ENCODE measurements at places on chromosomes 2 and 18.

GRCh38 chr2:240556553-240557100 lies 1.2 kb downstream of the ANKMY1 start:
- DNase-seq = peak; percentile 46

DNA sequence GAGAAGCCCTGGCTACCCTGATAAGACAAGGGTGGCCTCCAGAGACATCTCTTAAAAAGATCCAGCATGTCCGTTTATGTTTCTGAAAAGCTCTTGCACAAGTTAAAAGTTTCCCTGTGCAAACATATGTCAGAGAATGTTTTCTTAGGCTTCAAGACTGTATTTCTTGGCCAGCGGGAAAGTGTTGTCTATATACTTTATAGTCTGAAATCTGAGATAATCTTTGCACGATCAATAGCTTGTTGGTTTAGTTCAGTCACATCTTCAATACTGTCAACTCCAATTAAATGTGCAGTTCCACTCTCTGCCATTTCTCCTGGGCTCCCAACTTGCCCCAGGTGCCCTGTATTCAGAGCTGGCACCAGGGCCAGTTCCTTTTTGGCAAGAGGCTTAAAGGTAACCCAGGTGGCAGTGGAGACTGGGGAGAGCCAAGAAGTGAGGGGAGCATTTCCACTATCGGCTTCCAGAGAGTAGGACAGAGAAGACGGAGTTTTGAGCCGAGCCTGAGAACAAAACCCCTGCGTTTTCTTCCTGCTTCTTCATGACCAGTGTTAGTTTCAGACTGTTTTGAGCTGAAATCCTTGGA lies 64.4 kb downstream of the ACOXL start:
- no peak for DNase-seq

DNA sequence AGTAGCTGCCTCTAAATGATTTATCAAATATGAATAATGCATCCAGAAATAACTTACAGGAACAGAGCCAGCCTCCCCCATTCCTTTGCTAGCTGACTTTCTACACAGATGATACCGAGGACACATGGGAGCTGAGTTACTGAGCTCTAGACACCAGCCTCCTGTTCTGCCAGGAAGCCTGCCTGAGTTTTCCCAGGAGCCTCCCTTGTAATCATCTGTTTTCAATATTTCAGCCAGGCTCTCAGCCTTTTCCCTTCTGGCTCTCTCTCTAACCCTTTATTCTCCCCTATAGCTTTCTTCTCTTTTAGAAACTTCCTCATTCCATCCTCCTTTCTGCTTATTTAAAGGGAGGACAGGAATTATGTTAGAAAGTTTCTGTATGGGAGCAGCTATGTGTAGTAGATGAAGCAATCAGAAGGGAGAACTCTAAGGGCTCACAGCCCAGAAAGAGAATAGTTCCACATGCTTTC lies 911.6 kb downstream of the TDRD15 start:
- no peak for DNase-seq

DNA sequence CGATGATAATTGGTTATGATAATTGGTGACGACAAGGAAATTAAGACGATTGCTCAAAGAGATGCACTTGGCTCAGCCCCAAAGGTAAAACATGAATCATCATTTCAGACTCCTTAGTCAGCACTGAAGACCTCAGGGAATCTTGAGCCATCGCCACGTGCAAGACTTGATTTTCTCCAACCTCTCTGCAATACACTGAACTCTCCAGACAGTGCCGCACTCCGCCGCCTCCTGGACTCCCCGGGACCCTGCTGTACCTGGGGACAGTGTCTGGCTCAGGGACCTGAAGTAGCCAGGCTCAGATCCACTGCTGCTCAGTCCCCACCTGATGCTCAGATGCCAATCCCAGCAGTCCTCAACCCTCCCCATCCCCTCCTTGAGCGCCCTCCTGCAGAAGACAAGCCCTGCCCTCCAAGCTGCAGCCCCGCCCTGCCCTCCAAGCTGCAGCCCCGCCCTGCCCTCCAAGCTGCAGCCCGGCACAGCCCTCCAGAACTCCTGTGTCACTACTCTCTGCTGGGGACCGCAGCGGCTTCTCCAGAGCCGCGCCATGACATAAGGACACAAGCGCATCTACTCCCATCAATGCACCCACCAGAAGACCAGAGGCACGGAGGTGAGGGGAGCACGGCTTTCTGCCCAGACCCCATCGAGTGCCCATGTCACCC lies 1.1 kb downstream of the TMEM18 start:
- peak; percentile 96 for DNase-seq

GRCh38 chr2:43127208-43127940 lies 99.0 kb downstream of the ZFP36L2 start:
- peak; percentile 50 for DNase-seq

- no peak for DNase-seq
Measured at GRCh38 chr18:34097312-34097711, 127.4 kb downstream of the NOL4 start.

- peak; percentile 63 for DNase-seq
Measured at GRCh38 chr2:42342061-42342794, 18.8 kb downstream of the COX7A2L start.

DNA sequence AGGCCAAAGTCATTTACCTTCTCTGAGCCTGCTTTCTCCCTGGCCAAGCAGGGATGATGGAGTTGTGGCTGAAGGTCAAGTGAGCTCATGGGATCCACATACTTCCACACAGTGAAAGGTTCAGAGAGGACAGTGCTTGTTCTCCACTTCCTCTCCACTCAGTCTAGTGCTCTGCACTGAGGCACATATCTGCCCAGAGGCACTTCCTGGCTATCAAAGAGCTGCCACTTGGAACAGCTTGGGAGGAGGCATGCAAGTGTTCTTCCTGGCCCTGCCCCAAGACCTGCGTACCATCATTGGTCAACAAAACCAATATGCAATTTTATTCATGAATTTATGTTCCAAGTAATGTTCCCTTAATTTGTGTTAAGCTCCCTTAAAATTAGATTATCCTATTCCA lies 71.9 kb downstream of the RNF152 start:
- no peak for DNase-seq

GRCh38 chr2:120037995-120038541 lies 25.2 kb downstream of the EPB41L5 start:
- DNase-seq = peak; percentile 8

GRCh38 chr18:79380816-79381806 lies 14.6 kb upstream of the NFATC1 start:
- DNase-seq = peak; percentile 21

- no peak for DNase-seq
Measured at GRCh38 chr2:154226931-154227330, 355.2 kb downstream of the GALNT13 start.

GRCh38 chr18:24868760-24869237 lies 408.4 kb downstream of the HRH4 start:
- no peak for DNase-seq

GRCh38 chr18:48318436-48318835 lies 90.7 kb downstream of the ZBTB7C start:
- no peak for DNase-seq

GRCh38 chr2:185316383-185316782 lies 422.2 kb upstream of the FSIP2 start:
- DNase-seq = no peak

- no peak for DNase-seq
Measured at GRCh38 chr2:108304975-108305374, 16.3 kb downstream of the SULT1C2 start.

- no peak for DNase-seq
Measured at GRCh38 chr2:96506016-96506906, 1.1 kb upstream of the NEURL3 start.

DNA sequence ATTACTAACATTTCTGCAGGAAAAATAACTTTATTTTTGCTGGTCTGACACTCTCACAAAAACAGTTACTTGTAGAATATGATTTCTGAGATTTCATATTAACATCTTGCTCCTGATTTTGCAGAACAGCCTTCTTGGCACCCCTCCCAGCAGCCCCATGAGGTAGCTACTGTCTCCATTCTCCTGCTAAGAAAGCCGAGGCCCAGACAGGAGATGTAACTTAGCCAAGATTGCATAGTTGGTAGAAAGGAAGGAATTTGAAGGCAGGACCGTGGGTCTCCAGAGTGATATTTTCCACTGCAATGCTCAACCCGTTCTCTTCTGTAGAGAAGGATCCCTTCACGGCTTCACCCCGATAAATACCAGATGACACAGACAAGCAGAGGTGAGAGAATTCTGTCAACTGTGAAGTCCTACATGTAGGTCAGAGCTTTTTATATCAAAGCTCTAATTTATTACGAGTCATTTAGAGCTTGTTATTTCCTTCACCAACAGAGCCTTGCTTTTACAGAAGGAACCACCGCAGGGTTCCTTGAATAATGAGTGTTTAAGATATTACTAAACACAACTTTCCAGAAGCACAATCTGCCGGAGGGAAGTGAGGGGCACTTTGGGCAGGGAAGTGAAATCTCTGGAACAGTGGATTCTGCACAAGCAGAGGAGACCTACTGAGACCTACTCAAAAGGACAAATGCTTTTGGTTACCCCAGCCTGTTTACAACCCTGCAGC lies 48.0 kb upstream of the MYCN start:
- no peak for DNase-seq

- DNase-seq = no peak
Measured at GRCh38 chr2:65297544-65297943, 69.9 kb downstream of the ACTR2 start.

- DNase-seq = no peak
Measured at GRCh38 chr18:6109743-6110142, 214.4 kb upstream of the TMEM200C start.

GRCh38 chr18:44859263-44859662 lies 178.6 kb downstream of the SETBP1 start:
- DNase-seq = no peak
